ENCODE measurements at places on chromosomes 12 and 14. TPM values are rescaled to one million over a fixed set of nuclear protein-coding genes. Genes with fewer than 3 reads are reported as not detected.

- DNase-seq: no peak
These were observed 88.6 kb downstream of the VCPKMT start for GRCh38 chr14:50027816-50028215.

IGF1 gene
- total RNA-seq: 101 TPM

- DNase-seq: no peak
These were observed 43.7 kb downstream of the DDX11 start for GRCh38 chr12:31117203-31118011.

ZNF26 gene
- total RNA-seq: 19.0 TPM

CD163L1 gene
- 3.5 TPM for total RNA-seq

DNA sequence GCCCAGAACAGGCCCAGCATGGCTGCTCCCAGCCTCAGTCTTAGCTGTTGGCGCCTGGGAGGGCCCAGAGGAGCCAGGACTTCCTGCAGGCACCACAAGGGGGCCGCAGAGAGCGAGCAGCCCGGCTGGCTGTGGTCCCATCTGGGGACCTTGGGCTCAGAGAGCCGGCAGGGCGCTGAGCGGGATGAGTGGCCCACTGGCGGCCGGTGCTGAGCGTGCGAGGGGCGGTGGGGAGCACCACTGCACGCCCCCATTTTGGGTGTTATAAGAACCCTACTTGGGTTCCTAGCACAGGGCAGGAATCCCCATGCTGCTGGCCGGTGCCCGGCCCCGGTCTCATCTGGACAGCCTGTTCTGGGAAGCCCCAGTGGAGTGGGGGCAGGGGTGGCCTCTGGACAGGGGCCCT lies 25.9 kb upstream of the CRIP2 start:
- DNase-seq: peak; percentile 76

DNA sequence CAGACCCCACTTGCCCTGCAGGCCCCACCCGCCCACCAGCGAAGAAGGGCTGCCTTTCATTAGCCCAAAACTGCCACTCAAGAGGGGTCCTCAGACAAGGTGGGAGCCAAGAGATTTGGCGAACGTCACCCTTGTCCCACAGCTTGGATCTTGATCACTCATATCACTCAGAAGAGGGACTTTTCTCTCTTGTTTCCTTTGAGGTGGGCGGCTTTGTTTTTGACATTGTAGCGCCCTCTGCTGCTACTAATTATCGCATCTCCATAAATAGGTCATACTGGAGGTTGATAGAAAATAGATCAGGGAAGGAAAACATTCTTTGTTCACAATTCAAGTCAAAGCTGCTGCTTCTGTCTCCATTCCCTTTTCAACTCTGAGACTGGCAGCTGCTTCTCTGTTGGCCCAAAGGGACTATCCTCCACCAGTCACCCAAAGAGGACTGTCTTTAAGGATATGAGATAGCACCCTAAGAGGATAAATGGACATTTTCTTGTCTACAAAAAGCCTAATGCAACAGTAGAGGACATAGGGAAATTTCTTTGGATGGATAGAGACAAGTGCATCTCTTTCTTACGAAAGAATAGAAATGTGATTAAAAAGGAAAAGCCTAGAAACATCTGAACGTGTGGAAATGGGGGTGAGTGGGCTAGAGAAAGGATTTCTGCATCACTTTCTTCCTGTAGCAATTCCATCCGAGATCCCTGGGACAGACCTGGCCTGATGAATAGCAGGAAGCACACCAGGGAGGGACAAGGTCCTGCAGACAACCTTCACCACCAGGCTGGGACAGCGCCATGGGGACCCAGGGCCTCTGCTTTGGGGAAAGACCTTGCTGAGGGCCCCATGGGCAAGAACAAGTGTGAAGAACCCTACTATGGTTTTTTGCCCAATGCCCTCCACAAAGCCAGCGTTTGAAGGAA lies 115.8 kb downstream of the DAD1 start:
- no peak for DNase-seq

- DNase-seq: no peak
These were observed 99.2 kb downstream of the EML1 start for GRCh38 chr14:99892406-99892805.

RNF212B gene
- total RNA-seq: not detected

DNA sequence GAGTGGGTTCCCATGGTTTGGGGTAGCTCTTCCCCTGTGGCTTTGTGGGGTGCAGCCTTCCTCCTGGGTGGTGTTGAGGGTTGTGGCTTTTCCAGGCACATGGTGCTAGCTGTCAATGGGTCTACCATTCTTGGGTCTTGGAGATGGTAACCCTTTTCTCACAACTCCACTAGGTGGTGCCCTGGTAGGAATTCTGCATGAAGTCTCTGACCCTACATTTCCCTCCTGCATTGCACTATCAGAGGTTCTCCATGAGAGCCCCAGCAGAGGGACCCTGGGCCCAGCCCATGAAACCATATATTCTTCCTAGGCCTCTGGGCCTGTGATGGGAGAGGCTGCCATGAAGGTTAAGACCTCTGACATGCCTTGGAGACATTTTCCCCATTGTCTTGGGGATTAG lies 1093.3 kb downstream of the SLC16A7 start:
- no peak for DNase-seq

GRCh38 chr14:81710232-81710845 lies 176.7 kb upstream of the SEL1L start:
- no peak for DNase-seq

GRCh38 chr12:92938018-92938417 lies 8.9 kb upstream of the EEA1 start:
- no peak for DNase-seq

- no peak for DNase-seq
These were observed 164.5 kb downstream of the SLC38A4 start for GRCh38 chr12:46661110-46661845.

DNA sequence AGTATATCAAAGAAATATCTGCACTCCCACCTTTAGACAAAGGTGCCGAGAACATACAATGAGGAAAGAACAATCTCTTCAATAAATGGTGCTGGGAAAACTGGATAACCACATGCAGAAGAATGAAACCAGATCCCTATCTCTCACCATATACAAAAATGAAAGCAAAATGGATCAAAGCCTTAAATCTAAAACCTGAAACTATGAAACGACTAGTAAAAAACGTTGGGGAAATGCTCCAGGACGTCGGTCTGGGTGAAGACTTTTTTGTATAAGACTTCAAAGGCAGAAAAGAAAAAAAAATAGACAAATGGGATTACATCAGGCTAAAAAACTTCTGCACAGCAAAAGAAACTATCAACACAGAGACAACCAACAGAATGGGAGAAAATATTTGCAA lies 83.8 kb downstream of the PPM1A start:
- DNase-seq: no peak

WIF1 gene
- 25.9 TPM for total RNA-seq
